ENCODE measurements at places on chromosomes 4 and X.

GRCh38 chr4:26022346-26023202, 108.6 kb downstream of the SMIM20 start:
- DNase-seq, result no peak
- no peak overlapping the region for H3K27ac ChIP-seq
- no peaks in the 10 kb centered on the region for H3K4me1 ChIP-seq
- no peaks in the 10 kb centered on the region for H3K27me3 ChIP-seq
- no peak overlapping the region for H3K4me3 ChIP-seq

GRCh38 chr4:162059656-162060055, 104.1 kb downstream of the FSTL5 start:
- no peak for DNase-seq
- H3K27me3 ChIP-seq, result no peaks in the 10 kb centered on the region
- H3K36me3 ChIP-seq, result no peaks in the 10 kb centered on the region
- no peak overlapping the region for H3K4me3 ChIP-seq

GRCh38 chr4:20126906-20127305, 124.8 kb upstream of the SLIT2 start:
- DNase-seq, result no peak
- H3K4me3 ChIP-seq, result no peak overlapping the region
- no peak overlapping the region for H3K27ac ChIP-seq
- H3K27me3 ChIP-seq, result no peaks in the 10 kb centered on the region
- no peaks in the 10 kb centered on the region for H3K4me1 ChIP-seq

DNA sequence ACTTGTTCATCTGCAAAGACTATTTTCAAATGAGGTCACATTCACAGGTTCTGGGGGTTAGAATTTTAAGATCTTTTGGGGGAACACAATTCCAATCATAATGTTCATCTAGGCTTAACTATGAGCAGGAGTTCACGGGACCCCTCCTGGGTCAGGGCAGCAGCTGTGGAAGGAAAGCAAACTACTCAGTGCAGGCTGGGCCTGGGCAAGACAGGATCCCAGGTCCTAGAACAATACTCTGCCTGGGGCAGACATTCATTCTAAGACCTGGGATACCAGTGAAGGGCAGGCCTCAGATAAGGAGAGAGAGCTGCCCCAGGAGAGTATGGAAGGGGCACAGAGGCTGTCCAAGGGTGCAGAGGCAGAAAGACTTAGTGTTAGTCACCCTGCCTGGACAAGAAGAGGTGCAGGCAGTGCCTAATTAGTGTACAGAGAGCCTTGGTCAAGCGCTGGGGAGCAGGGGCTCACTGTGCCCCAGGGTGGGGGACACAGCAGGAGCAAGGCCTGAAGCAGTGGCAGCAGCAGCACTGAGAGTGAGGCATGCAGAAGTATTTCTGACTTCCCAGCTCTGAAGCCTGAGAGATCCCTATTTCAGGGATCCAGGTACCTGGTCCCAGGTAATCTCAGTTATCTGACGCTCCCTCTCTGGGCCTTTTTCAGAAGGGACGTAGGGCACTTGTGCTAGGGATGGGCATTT, 123.0 kb upstream of the MAMLD1 start:
- H3K36me3 ChIP-seq, result no peaks in the 10 kb centered on the region
- no peak for DNase-seq
- no peak overlapping the region for H3K27ac ChIP-seq
- no peaks in the 10 kb centered on the region for H3K27me3 ChIP-seq

- no peak for DNase-seq
- no peak overlapping the region for H3K27ac ChIP-seq
- no peak overlapping the region for H3K4me3 ChIP-seq
- H3K4me1 ChIP-seq, result no peaks in the 10 kb centered on the region
Measured at GRCh38 chr4:108794136-108794535, 31.3 kb upstream of the ETNPPL start.

DNA sequence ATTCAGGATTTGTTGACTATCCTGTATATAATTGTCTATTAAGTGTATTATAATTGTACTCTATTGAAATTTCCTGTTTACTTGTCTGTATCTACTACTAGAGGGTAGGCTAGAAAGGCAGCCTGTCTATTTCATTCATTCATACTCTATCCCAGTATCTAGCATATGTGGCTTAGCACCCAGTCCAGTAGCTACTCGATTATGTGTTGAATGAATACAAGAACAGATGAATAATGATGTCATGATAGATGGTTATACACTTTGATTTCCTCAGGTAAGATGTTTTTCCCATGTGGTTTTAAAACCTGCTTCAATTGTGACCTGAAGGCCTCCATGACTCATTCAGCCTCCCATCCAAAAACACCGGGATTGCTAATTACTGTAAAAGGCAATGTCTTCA, 68.0 kb downstream of the IL21 start:
- DNase-seq, result no peak
- H3K27ac ChIP-seq, result no peak overlapping the region
- H3K27me3 ChIP-seq, result no peaks in the 10 kb centered on the region
- H3K36me3 ChIP-seq, result no peaks in the 10 kb centered on the region
- no peaks in the 10 kb centered on the region for H3K4me1 ChIP-seq

DNA sequence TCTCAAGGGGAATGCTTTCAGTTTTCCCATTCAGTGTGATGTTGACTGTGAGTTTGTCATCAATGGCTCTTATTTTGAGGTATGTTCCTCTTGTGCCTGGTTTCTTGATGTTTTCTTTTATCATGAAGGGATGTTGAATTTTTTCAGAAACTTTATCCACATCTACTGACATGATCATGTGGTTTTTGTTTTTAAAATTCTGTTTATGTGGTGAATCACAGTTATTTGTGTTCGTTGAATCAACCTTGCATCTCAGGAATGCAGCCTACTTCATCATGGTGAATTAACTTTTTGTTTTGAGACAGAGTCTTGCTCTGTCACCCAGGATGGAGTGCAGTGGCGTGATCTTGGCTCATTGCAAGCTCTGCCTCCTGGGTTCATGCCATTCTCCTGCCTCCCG, 263.1 kb upstream of the KLF3 start:
- DNase-seq, result no peak
- H3K4me1 ChIP-seq, result no peaks in the 10 kb centered on the region
- no peak overlapping the region for H3K4me3 ChIP-seq
- H3K27me3 ChIP-seq, result no peaks in the 10 kb centered on the region
- no peaks in the 10 kb centered on the region for H3K36me3 ChIP-seq

DNA sequence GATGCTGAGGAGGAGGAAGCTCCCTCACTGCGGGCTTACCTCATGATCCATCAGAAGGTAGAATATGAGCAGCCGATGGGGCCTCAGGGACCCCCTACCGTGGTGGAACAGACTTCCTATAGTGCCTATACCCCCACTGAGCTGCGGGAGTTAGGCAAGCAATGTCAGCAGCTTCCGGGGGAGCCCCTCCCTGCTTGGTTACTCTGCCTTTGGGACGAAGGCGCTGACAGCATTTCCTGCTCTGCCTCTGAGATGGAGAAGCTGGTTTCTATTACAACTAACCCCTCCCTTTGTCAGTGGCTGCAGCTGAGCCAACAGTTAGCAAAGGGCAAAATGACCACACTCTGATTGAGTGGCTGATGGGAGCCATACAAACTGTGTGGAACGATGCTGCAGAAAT, 430.7 kb downstream of the IDS start:
- peak; percentile 77 for DNase-seq
- H3K4me3 ChIP-seq, result no peak overlapping the region
- no peak overlapping the region for H3K27ac ChIP-seq
- H3K27me3 ChIP-seq, result no peaks in the 10 kb centered on the region
- no peaks in the 10 kb centered on the region for H3K36me3 ChIP-seq
- peaks cover 9% of the 10 kb centered on the region for H3K4me1 ChIP-seq

DNA sequence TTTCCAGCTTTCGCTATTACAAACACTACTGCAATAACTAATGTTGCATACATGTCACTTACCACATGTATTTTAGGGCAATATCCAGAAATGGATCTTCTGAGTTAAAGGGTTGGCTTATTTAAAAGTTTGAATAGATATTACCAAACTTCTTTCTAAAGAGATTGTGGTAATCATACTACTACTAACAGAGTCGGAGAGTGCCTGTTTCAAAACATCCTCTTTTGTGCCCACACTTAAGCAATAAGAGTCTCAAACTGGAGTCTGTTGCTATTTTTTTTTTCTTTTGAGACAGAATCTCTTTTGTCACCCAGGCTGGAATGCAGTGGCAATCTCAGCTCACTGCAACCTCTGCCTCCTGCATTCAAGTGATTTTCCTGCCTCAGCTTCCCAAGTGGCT, 35.8 kb downstream of the FGFBP1 start:
- H3K27ac ChIP-seq, result no peak overlapping the region
- H3K36me3 ChIP-seq, result no peaks in the 10 kb centered on the region
- DNase-seq, result no peak
- H3K4me3 ChIP-seq, result no peak overlapping the region
- H3K4me1 ChIP-seq, result no peaks in the 10 kb centered on the region

GRCh38 chr4:128853741-128854140, 44.2 kb downstream of the JADE1 start:
- no peak for DNase-seq
- peaks cover 34% of the 10 kb centered on the region for H3K36me3 ChIP-seq
- H3K27ac ChIP-seq, result peak overlapping the region; percentile 56
- H3K4me1 ChIP-seq, result peaks cover 18% of the 10 kb centered on the region

DNA sequence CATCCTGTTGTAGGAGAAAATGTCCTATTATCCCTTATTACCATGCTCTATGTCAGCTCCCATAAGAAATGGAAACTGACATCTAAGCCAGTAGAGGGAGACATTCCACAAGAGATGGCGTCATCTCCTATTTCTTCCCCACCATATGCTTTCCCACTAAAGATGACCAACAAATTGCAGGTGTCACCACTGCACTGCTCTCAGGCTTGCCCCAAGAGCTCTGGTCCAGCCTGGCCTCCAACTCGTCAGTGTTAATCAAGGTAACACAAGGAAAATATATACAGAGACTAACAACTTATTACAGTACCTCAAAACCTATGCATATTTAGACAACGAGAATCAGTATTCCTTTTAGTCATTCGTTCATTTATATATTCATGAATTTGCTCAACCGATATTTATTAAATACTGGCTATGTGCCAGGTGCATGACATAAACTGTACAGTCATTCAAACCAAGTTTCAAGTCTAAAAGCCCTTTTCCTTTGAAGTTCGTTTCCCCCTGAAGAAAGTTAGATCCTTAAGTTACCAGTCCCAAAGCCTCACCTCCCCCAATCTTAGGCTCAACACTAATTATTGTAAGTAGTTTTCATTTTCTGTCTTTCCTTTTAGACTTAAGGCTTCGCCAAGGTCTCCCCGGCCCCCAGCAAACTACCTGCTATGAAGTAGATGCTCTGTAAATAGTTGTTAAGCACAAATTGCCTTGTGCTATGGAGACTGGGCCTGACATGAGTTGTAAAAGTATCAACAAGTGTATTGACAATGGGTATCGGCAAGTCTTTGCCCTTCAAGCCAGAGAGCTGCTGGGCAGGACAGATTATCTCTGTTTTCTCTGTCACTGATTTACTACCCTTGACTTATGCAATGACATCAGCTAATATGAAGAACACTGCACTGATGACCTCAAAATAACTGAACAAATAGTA, 3.1 kb upstream of the FGB start:
- H3K36me3 ChIP-seq, result no peaks in the 10 kb centered on the region
- no peaks in the 10 kb centered on the region for H3K27me3 ChIP-seq
- no peaks in the 10 kb centered on the region for H3K4me1 ChIP-seq
- H3K27ac ChIP-seq, result no peak overlapping the region

All from MM.1S (cell line).